ENCODE measurements at places on chromosomes 3 and 15.

DNA sequence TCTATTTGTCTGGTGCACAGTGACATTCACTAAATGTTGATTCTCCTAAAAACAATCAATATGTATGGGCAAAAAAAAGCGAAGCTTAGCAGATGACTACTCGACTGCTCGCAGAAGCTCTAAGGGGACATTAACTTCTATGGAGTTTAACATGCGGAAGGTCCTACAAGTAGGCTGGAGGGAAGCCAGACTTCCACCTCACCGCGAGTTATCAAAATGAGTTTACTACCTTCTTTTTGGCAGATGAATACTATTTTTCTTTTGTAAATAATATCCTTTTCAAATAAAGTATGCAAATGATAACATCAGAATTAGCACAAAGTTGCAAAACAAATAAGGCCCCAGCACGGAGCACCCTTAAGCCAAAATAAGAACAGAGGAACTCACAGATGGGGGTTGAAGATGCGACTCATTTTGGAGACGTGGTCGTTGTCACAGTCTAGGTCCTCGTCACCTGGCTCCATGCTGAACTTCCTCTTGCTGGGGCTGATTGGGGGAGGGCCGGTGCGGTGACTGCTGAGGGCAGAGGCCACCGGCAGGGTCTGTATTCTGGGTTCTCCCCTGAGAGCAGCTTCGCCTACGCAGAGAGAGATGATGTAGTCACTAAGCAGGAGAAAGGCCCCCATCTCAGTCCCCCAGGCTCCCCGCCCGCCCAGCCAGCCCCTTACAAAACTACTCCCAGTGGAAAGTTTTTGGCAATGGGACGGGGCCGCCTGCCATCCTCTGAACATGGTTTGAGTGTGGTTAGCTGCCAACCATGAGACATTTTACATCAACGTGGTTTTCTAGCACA lies 42.1 kb downstream of the VGLL4 start:
- no peak for DNase-seq

GRCh38 chr3:38267662-38268061 lies 2.0 kb downstream of the SLC22A13 start:
- no peak for DNase-seq

DNA sequence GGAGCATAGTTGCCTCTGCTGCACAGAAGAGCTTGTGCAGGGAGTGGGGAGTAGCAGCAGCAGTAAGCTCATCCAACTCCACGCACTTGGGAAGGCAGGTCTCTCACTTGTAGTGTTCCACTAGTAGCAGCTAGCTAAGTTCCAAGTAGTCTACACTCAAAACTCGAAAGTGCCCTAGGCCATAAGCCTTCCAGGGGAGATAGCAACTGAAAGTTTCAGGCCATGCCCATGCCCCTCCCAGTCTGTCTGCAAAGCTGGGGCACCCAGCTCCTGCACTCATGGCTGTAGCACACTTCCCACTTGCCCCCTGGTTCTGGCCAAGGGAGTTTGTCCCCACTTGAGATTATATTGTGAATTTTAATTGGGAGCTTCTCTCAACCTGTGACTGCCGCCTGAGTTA lies 57.5 kb downstream of the MFSD1 start:
- no peak for DNase-seq

- no peak for DNase-seq
Observed at GRCh38 chr3:49812916-49813496, 747 bp downstream of the UBA7 start.

DNA sequence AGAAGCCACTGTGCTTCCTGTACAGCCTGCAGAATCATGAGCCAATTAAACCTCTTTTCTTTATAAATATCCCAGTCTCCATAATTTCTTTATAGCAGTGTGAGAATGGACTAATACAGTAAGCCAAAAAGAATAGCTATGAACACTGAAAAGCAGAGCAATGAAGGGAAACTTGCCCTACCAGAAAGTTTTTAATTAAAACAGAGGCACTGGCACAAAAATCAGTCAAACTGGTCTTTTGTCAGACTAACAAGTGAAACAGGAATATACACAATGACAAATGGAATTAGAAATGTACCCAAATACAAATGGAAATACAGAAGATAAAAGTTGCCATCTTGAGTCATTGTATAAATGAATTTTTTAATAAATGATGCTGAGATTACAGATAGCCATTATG lies 40.5 kb downstream of the POLQ start:
- no peak for DNase-seq

DNA sequence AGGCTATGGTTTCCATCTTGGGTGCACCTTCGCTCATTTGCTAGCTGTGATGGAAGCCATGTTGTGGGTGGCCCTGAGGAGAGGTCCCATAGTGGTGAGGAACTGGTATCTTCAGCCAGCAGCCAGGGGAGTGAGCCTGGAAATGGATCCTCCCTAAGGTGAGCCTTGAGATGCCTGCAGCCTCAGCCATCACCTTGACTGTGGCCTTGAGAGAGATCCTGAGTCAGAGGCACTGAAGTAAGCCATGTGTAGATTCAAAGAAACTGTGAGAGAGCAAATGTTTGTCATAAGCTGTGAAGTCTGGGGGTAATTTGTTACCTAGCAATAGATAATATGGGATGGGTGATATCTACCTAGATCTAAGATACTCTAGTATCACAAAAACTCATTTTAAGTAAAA lies 105.3 kb downstream of the SNRK start:
- no peak for DNase-seq

GRCh38 chr3:16888785-16889607 lies 4.2 kb downstream of the PLCL2 start:
- DNase-seq = no peak

DNA sequence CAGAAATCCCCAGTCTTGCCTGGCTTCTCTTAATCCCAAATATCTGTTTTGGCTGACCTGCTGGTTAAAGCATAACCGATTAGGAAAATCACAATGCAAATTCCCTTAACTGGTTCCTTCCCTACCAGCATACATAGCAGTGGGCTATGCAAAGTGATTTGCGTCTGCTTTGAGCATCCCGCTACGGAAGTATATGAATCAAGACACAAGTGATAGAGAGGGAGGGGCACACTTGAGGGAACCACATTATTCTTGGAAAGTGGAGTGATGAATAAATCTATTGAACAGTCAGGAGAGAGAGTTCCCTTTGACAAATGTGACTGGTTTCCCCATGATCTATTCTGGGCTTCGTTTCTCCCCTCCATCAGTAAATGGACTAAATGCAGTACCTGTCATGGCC lies 119.6 kb upstream of the C15orf61 start:
- DNase-seq = no peak

- no peak for DNase-seq
Observed at GRCh38 chr15:44101286-44101685, 93.8 kb downstream of the FRMD5 start.

DNA sequence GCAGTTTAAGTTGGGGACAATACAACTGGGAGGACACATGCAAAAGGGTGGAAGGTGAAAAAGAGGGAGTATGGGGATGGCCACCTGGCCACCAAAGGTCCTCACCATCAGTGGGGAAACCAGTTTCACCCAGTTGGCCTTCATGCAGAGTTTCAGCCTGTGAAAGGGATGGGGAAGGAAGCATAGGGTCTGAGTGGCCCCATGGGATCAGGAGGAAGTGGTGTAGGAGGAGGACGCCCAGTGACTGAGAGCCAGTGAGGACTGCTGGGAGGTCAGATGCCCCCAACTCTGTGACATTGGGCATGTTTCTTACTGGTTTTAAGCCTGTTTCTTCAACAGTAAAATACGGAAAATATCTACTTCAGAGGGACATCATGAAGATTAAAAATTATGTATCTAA lies 16.3 kb downstream of the BCL2A1 start:
- no peak for DNase-seq

DNA sequence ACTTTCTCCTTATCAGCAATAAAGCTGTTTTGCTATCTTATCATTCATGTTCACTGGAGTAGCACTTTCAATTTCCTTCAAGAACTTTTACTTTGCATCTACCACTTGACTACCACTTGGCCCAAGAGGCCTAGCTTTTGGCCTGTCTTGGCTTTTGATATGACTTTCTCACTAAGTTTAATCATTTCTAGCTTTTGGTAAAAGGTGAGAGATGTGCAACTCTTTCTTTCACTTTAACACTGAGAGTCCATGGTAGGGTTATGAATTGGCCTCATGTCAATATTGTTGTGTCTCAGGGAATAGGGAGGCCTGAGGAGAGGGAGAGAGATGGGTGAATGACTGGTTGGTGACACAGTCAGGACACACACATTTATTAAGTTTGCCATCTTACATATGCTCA lies 31.0 kb upstream of the FAM3D start:
- DNase-seq = no peak

DNA sequence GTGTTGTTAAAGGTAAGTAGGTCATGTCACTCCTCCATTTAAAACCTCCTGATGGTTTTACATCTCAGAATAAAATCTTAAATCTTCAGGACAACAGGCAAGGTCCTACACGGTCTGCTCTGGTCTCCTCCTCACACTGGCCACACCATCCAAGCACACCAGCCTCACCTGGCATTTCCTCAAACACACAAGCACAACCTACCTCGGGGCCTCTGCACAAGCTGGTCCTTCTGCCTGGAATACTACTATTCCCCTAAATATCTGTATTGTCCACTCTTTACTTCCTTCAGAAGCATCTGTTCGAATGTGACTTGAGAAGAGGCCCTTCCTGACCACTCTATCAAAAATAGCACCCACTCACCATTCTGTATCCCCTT lies 1.8 kb downstream of the GORASP1 start:
- no peak for DNase-seq

GRCh38 chr3:158465074-158465473 lies 105.9 kb upstream of the MLF1 start:
- no peak for DNase-seq

DNA sequence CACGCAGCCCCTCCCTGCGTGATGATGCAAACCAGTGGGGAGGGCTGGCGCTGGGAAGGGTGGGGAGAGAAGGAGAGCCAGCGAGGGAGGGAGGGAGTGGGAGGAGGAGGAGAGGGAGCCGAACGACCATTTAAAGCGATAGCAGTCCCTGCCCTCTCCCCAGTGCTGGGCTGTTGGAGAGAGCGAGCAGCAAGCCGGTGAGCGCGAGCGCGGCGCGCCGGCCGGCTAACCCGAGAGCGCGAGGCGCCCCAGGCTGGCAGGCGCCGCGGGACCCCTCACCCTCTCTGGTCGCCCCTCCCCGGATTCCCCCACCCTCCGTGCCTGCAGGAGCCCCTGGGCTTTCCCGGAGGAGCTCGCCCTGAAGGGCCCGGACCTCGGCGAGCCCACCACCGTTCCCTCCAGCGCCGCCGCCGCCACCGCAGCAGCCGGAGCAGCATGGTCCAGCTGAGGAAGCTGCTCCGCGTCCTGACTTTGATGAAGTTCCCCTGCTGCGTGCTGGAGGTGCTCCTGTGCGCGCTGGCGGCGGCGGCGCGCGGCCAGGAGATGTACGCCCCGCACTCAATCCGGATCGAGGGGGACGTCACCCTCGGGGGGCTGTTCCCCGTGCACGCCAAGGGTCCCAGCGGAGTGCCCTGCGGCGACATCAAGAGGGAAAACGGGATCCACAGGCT lies at the start of gene GRM7:
Gene GRM7 (plus strand): TSS at position 162 of the 671 bp plus-strand sequence.
- DNase-seq = no peak

- DNase-seq = no peak
Observed at GRCh38 chr3:50532062-50532705, 28.8 kb upstream of the CACNA2D2 start.

- DNase-seq = no peak
Observed at GRCh38 chr3:16836505-16837237, 48.1 kb upstream of the PLCL2 start.

DNA sequence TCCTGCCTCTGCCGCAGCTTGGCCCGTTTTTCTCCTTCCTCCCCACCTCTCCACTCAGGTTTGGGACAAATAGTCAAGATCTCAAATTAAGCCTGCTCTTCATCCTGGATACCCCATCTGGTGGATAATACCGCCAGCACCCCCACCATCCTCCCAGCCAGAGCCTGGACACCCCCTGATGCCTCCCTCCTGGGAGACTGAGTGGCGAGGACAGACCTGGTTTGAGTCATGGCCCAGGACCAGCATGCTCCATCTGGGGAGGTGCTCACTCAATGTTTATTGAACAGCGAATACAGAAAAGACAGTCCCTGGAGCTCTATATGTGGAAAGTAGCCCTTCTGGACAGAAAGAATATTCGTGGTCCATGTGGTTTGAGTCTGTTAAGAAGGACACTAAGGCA lies 23.3 kb downstream of the CTSH start:
- DNase-seq = no peak

DNA sequence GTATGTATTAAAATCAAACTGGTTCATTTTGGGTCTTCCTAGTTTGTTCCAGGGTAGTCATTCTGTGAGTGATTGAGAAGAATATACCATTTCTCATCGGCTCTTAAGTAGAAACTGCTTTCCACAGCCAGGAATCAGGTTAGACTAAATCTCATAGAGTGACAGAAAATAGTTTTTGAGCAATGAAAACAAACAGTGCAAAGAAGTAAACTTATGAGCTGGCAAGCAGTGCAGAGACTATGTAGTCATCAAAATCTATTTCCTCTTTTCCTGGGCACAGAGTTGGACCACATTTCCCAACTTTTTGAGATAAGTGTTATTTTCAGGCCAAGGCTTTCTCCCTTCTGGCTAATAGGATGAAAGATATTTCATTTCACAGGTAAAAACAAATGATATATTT lies 66.5 kb downstream of the UBE3A start:
- no peak for DNase-seq

- DNase-seq = no peak
Observed at GRCh38 chr3:136805795-136806194, 13.1 kb upstream of the SLC35G2 start.

GRCh38 chr3:119401503-119402440 lies 61.6 kb downstream of the TMEM39A start:
- no peak for DNase-seq

- DNase-seq = no peak
Observed at GRCh38 chr3:31092748-31093589, 198.5 kb upstream of the GADL1 start.

GRCh38 chr15:57680021-57680420 lies 26.5 kb upstream of the POLR2M start:
- no peak for DNase-seq

DNA sequence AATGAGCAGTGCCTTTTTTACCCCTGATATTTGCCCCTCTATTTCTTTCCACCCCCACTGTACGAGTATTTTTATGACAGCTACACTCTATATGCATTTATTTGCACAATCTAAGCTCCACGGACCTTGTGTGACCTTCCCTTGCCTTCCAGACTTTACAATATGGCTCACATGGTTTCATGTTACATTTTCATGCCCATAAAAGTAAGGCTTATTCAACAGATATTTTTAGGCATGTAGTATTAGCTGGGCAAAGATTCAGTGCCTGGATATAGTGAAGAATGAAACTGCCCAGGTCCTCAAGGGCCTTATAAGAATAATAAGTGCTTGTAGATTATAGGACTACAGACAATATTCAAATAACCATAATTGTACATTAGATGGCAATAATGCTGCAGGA lies 481.9 kb upstream of the CNTN4 start:
- DNase-seq = no peak

GRCh38 chr15:49185473-49185872 lies 15.4 kb downstream of the GALK2 start:
- no peak for DNase-seq

- no peak for DNase-seq
Observed at GRCh38 chr3:146503461-146504202, 34.3 kb upstream of the PLSCR2 start.

DNA sequence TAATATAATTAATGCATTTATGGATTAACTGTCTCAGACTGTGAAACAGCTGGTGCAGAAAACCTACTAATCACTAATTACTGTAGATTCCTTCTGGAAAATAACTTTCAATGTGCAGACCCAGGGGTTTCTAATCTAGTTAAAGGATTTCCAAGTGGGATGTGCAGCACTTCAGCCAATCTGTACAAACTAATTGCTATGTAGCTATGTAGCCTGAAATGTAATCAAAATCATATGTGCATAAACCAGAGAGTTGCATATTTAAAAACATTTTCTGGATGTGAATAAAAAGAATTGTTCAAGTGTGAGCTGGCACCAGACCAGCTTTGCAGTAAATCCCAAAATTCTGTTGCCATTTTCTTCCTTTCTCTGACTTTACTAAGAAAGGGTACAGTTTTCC lies 127.5 kb upstream of the CD96 start:
- no peak for DNase-seq

Data from stimulated activated CD4-positive, alpha-beta T cell treated with anti-CD3 and anti-CD28 coated beads, Interleukin-15, amount 100 ng/mL, for 1 hour (primary cell).